Upper lobe of right lung (tissue), 1 donor: ENCODE measurements at places on chromosomes 2 and 18. TPM values are rescaled to one million over a fixed set of nuclear protein-coding genes. Genes with fewer than 3 reads are reported as not detected.

- no peaks in the 10 kb centered on the region for H3K36me3 ChIP-seq
- H3K4me1 ChIP-seq, result no peaks in the 10 kb centered on the region
- DNase-seq, result no peak
Measured at GRCh38 chr2:48912110-48912509, 156.6 kb upstream of the LHCGR start.

- no peak overlapping the region for H3K4me3 ChIP-seq
- no peaks in the 10 kb centered on the region for H3K27me3 ChIP-seq
- no peak for DNase-seq
- H3K27ac ChIP-seq, result no peak overlapping the region
- no peaks in the 10 kb centered on the region for H3K4me1 ChIP-seq
Measured at GRCh38 chr2:193240752-193241151, 1046.0 kb upstream of the TMEFF2 start.

- no peaks in the 10 kb centered on the region for H3K27me3 ChIP-seq
- no peaks in the 10 kb centered on the region for H3K36me3 ChIP-seq
- H3K27ac ChIP-seq, result no peak overlapping the region
- no peaks in the 10 kb centered on the region for H3K4me1 ChIP-seq
Measured at GRCh38 chr2:44615950-44616518, 254.3 kb downstream of the CAMKMT start.

Gene CHRND
- not detected for total RNA-seq

Gene MOGAT1
- total RNA-seq, result 2.2 TPM
